Peyer's patch (tissue), 4 donors: ENCODE measurements at places on chromosomes 2 and 18. TPM values are rescaled to one million over a fixed set of nuclear protein-coding genes. Genes with fewer than 3 reads are reported as not detected.

The M1AP gene
- total RNA-seq: not detected

The TET3 gene
- total RNA-seq: 18.2 TPM

The CYP27A1 gene
- 138 TPM for total RNA-seq

DNA sequence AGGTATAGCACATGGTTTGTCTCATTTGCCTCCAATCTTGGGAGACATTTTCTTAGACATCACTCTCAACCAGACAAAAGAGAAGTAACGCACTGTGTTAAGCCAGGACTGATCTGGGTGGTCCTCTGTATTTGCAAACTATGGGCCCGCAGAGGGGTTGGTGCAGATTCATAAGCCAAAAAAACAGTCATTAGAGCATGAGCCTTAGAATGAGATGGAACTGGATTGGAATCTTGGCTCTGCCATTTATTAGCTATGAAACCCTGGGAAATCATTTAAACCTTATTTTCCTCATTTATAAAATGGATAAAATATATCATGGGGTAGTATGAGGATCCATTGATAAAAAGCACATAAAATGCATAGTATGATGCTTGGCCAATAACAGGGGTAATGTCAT, 213.5 kb upstream of the APCDD1 start:
- no peaks in the 10 kb centered on the region for H3K36me3 ChIP-seq
- H3K27me3 ChIP-seq: no peaks in the 10 kb centered on the region
- H3K27ac ChIP-seq: no peak overlapping the region
- DNase-seq: no peak

- H3K27me3 ChIP-seq: no peaks in the 10 kb centered on the region
- no peaks in the 10 kb centered on the region for H3K36me3 ChIP-seq
- no peaks in the 10 kb centered on the region for H3K4me1 ChIP-seq
- no peak overlapping the region for H3K27ac ChIP-seq
- no peak for DNase-seq
These were observed 273.7 kb upstream of the PIK3C3 start for GRCh38 chr18:41681138-41681880.

DNA sequence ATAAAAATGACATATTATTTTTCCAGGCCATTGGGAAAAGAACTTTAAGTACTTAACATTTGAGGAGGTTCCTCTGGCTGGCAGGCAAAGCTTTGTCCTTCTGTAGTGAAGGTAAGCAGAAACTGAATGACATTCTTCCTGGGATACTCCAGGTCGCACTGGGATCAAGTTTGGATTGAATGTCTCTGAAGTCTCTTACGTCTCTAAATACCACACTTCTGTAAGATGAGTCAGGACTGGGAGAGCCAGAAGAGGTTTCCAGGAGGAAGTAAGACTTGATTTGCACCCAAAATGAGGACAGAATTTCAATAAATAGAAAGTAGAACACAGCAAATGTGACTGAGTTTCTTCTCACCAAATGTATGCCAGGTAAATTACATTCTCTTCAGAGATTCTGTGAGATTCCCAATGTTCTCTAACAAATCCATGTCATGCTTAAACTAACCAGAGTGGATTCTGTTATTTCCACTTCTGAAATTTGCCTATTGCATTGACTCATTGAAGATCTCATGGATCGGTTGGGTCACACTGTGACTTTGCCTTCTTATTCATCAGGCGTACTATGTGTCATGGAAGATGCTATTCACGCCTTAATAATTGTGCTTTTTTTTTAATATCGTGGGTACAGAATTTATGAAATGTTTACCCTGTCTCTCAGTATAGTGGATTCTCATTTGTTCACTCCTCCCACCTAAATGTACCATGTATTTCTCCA, 25.5 kb upstream of the VIT start:
- no peak overlapping the region for H3K4me3 ChIP-seq
- H3K27me3 ChIP-seq: no peaks in the 10 kb centered on the region
- no peaks in the 10 kb centered on the region for H3K4me1 ChIP-seq
- H3K36me3 ChIP-seq: no peaks in the 10 kb centered on the region

- H3K27me3 ChIP-seq: no peaks in the 10 kb centered on the region
- no peak overlapping the region for H3K27ac ChIP-seq
- H3K36me3 ChIP-seq: no peaks in the 10 kb centered on the region
- no peaks in the 10 kb centered on the region for H3K4me1 ChIP-seq
These were observed 182.9 kb upstream of the ID2 start for GRCh38 chr2:8498994-8499393.
